GM12891 (cell line): ENCODE measurements at places on chromosomes 2 and 18.
A peak's percentile ranks its signal among the peaks of the same experiment; 100 is the strongest.

DNA sequence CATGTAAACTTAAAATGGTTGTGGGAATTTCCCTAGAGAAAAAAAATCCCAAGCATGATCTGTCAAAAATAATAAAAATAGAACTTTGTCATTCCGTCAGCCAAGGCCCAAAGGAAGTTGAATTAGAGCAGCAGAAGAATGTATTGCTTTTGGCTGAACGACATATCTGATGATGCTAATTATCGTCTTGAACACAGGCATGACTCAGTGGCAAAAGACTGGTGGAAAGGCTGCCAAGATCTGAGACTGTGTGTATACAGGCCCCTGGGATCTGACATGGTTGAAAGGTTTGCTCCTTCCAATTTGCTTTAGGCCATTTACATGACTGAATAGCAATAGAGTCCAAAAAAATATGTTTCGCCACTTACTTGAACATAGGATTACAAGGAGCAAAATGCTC lies 1057.1 kb upstream of the CRIM1 start:
- no peak for DNase-seq

- DNase-seq, result no peak
Observed at GRCh38 chr2:129717560-129718130, 261.8 kb upstream of the RAB6C start.

DNA sequence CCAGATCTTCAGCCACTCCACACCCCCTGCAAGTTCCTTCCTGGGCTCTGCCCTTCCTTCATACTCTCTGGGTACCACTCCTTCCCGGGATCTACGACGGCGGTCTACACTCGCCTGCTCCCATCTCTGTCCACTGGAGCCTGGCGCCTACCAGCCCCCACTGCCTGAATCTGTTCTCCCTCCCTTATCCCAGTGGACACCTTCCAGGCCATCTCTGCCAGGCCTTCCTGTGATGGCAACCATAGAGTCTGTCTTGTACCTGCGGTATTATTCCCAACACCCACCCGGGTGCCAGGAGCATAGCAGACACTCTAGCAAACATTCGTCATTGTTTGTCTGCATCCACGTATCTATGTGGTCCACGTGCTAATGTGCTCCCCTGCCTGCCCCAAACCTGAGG lies 140.9 kb downstream of the ZFP36L2 start:
- DNase-seq, result no peak

DNA sequence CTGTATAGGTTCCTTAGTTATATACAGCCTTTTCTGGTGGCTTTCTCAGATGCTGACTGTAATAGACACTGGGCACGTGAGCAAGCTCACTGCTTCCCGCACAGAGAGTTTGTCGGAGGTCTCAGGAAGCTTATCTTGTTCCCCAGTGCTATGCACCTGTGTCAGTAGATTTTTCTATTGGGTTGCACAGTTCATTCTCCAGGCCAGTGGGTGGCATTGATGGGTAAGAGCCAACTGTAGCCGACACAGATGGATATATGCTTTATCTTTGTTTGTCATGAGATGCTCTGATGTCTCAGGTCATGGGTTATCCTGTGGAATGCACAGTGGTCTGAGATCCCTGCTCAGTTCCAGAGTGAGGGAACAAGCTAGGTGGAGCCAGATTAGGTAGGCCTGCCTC lies 293.0 kb downstream of the GRB14 start:
- DNase-seq, result no peak

DNA sequence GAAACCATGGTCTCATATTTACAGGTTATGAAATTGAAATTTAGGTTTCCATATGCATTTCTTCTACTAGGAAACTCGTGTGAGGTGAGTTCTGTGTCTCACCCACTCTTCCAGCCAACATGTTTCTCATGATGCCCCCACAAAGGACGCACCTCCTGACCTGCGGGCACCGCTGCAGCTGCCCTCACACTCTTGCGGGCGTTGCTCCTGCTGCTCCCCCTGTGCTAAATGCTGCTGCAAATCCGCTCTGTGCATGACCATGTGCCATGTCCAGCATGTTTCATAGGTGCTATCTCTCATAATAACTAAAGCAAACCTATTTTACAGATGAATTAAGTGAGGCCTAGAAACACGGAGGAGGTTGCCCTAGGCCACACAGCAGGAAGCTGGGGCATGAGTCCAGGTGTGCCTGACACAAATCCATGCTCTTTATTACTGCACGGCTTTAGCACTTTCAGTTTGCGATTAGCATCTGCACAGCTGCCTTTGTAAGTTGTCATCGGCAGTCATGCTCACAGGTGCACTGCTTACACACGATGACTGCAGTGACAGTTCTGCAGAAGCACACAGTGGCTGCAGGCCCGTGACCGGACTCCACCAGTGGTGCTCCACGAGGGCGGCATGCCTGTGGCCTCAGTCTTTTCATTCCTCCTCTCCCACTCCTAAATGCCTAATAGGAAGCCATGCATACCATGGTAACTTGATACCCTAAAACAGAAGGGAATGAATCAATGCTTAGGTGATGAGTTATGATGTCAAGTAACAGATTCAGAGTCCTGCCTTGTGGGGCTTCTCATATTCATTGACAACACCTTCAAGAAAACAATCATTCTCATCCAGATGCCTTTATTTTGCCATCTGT lies 14.9 kb upstream of the GALR1 start:
- no peak for DNase-seq

GRCh38 chr18:62720766-62721613 lies 5.6 kb downstream of the PHLPP1 start:
- DNase-seq, result no peak

DNA sequence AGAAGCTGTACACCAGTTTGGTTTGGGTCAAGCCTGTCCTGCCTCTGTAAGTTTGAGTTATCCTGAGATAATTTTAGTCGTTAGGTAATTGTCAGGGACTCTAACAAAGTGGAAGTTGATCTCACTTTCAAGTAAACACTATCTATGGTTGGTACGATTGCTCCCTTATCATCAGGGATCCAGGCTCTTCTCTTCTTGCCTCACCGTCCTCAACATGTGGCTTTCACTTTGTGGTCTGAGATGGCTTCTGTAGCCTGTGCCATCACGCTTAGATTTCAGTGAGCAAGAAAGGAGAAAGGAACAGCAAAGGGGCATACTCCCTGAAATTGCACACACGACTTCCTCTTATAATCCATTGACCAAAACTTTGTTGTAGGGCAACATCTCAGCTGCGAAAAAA lies 115.6 kb downstream of the CTAGE1 start:
- DNase-seq, result no peak

DNA sequence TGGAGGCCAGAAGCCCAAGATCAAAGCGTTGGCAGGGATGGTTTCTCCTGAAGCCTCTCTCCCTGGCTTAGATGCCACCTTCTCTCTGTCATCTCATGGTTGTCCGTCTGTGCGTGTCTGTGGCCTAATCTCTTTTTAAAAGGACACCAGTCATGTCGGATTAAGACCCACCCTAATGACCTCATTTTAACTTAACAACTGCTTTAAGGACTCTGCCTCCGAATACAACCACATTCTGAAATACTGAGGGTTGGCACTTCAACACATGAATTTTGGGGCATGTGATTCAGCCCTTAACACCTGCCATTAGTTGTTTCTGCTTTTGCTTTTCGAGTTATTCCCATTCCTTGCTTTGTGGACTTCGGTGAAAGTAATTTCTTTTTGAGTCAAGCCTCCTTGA lies 97.8 kb upstream of the SMIM21 start:
- no peak for DNase-seq

DNA sequence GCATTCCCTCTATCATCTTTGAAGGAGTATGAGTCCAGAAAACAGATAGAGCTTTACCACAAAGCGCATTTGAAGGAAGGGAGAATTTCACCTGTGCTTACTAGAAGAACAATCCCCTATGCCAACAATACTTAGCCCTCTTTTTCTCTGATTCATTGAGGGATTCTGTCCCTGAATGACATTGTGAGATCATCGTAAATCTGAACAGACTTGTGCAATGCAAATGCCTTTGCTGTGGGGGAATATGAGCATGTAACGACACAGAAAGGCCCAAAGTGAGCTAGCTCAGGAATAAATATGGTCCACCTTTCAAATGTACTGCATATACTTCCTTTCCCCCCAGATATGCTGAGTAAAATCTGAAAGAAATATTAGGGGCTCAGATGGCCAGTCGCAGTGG lies 67.6 kb downstream of the SCN1A start:
- DNase-seq, result no peak

GRCh38 chr2:95077861-95078603 lies 43.6 kb downstream of the MRPS5 start:
- DNase-seq, result no peak

DNA sequence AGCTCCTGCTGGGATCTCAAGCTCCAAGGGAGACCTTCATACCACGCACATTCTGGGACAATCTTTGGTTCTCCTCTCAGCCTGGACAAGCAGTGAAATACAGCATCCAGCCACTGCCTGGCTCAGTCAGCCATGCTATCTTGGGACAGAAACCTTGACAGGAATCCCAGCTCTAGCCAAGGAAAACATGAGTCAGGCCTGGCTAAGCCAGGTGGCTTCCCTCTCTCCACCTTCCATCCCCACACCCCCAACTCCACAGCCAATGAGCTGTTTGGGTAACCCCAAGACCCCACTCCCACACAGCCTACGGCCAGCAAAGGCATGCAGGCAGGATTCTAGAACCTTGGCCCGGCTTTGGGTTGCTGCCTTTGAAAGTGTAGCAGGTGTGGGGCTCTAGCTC lies 64.9 kb downstream of the MCFD2 start:
- no peak for DNase-seq

DNA sequence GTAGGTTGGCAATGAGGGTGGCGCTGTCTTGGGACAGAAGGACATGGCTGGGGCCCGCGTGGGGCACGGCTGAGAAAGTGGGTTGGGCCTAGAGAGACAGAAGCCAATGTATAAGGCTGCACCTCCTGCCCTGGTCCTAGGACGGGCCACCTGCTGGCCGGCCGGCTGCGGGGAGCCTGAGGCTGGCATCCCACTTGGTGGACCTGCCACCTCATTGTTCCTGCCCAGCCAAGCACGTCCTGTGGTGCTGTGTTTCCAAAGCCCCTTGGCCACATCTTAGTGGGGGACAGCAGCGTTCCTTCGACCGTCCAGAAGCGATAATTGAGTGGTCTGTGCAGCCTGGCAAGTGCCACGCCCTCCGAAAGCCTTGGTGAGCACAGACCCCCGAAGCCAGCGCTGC lies 223.9 kb downstream of the LDLRAD4 start:
- DNase-seq, result no peak

GRCh38 chr2:134190062-134190806 lies 63.6 kb upstream of the MGAT5 start:
- DNase-seq, result no peak

- no peak for DNase-seq
Observed at GRCh38 chr2:85930129-85931124, 41.6 kb upstream of the ST3GAL5 start.

- DNase-seq, result peak; percentile 41
Observed at GRCh38 chr2:54455563-54456361, at the start of gene SPTBN1. SPTBN1 (plus strand) TSS chr2:54456327; CDS start chr2:54526419, 70,092 bp downstream.

GRCh38 chr2:74554820-74555531 lies 456 bp downstream of the DOK1 start:
- DNase-seq, result no peak

GRCh38 chr2:238915196-238915595 lies 67.3 kb downstream of the TWIST2 start:
- no peak for DNase-seq

DNA sequence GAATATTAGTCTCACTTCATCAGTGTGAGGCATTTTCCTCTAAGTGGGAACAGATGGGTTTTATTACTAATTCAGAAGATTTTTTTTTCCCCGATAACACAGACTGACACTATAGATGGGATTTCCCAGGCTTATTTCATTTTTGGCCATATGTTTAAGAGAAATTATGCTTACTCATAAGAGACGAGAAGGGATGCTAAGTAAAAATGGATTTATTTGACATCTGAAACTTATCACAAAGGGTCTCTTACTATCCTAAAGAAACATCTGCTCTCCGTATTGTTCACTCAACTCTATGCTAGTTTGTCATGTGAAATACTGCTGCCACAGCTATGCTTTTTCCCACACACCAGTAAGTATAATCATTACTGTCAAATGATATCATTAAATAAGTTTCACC lies 1476.3 kb downstream of the LRP1B start:
- DNase-seq, result no peak

- no peak for DNase-seq
Observed at GRCh38 chr2:96762529-96763311, 2.0 kb downstream of the CNNM4 start.

DNA sequence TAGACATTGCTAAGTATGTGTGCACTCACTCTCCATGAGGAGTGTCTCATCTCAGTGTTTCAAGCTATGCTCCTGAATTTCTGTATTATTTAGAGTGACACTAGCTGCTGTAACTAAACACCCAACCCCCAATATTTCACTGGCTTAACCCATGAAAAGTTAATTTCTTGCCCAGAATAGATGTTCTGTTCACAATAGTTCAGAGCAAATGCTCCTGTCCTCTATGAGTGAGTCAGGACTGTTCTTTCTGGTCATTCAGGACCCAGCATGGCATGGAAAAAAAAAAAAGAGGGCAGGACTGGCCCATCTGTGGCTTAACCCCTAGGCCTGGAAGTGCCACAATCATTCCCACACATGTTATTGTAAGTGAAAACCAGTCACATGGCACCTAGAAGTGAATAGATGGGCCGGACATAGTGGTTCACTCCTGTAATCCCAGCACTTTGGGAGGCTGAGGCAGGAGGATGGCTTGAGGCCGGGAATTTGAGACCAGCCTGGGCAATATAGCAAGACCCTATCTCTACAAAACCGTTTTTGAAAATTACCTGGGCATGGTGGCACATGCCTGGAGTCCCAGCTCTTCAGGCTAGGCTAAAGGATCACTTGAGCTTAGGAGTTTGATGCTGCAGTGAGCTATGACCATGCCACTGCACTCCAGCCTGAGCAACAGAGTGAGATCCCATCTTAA lies 663.6 kb downstream of the IRS1 start:
- no peak for DNase-seq
